ENCODE measurements at places on chromosomes 5 and 9.

DNA sequence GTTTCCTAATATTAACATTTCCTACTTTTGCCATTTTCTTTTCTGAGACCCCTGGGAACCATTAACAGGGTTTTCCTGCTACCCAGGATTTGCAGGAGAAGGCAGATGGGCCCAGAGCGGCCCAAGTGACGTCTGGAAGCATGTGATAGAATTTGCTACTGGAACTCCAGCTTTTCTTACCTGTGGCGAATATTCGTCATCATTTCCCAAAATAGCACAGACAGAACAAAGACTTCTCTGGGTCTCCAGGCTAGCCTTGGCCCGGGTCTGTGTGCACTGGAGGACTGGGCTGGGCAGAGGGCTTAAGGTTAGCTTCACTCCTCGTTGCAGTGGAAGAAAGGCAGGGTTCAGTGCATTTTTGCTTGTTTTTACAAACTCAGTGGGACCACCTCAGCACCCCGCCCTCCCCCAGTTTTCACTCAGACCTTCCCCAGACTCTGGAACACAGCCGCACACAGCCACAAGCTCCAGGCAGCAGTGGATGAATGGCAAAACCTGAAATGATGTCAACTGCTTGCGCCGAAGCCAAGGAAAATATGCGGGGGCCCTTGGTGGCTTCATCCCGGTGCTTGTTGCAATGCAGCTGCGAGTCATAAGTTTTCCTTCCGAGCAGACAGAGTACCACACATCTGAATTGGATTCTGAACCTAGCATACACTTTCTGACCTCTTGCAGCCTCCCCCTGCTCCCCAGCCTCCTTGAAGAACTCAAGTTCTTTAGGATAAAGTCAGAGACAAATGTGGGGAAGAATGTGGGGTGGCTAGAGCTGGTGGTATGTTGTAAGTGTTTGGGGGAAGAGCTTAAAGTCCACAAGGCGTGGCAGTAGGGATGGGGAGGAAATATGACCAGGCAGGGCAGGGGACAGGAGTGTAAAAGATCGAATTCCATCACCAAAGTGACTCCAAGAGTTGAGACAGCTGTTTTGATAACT is 586.0 kb downstream of the CCDC171 start:
- no peak for DNase-seq

DNA sequence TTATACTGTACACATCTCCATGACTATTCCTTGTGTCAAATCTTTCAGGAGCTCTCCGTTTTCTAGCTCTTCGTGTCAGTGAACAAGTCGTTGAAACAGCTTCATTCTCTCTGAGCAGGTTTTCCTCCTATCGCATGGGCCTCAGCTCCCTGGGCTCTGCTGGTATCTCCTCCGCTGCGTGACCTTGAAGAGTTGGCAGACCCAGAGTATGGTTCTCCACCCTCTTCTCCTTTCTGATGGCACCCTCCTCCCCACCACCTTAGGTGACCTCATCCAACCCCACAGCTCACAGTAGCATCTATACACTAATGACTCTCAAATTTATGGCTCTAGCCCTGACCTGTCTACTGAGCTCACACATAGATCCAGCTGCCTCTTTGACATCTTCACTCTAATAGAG is 36.0 kb upstream of the PDE8B start:
- DNase-seq = no peak

GRCh38 chr5:5494489-5495402 is 72.3 kb downstream of the ICE1 start:
- DNase-seq = peak; percentile 38

DNA sequence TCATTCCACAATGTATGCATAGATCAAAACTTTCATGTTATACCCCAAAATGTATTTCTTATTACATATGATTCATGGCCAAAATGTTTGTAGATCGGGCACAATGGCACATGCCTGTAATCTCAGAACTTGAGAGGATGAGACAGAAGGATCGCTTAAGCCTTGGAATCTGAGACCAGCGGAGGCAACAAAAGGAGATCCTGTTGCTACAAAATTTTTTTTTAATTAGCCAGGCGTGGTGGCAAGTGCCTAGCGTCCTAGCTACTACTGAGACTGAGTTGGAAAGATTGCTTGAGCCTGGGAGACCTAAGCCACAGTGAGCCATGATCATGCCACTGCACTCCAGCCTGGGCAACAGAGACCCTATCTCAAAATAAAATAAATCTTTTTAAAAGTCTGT is 89.9 kb downstream of the MAPKAP1 start:
- no peak for DNase-seq

DNA sequence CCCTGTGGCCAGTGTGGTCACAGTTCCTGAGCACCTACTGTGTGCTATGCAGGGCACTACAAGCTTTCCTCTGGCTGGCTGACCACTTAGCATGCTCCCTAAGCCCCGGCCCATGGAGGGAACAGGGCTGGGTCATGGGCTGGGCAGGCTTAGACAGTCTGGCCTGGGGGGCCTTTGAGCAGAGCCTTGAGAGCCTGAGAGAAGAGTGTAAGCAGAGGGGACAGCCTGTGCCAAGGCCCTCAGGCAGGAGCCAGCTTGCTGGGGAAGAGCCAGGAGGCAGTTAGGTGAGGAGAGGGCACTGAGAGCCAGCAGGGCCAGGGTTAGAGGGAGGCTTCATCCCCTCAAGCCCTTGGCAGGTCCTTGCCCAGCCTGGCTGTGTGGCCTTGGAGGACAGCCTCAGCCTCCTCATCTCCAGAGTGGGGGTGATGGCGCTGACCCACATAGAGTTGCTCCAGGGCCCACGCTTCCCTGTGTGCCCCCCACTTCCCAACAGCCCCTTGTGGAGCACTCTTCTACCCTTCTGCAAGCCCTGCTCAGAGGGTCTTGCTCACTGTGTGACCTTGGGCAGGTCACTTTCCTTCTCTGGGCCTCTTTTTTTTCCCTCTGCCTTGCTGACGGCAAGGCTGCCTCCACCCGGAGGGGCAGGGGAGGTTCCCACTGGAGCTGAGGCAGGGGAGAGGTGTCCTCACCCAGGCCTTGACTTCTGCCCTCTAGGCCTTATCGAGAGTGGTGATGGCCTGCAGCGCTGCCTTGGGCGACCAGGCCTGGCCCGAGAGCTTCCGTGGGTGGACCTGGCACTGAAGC is 107.1 kb downstream of the PHF2 start:
- no peak for DNase-seq

Measured in SK-N-DZ (cell line).